ENCODE measurements at places on chromosomes 4 and X.
A peak's percentile ranks its signal among the peaks of the same experiment; 100 is the strongest.

- no peak for DNase-seq
Measured at GRCh38 chrX:49992853-49993252, 70.5 kb downstream of the CLCN5 start.

DNA sequence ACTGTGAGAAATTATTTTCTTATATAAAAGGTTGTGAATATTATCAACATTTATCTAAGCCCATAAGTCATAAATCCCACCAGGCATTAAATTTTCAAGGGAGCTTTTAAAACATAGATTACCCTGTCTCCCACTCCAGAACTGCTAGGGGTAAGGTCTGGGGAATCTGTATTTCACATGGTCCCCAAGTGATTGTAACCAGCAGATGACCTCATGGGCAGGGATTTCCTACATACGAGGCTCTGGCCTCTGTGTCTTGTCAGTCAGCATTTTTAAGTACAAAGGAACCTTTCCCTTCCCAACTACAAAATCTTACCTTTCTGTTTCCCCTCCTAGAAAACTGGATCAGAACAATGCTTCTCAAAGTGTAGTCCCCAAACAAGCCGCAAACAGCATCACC, 188.6 kb downstream of the TSPAN5 start:
- DNase-seq, result no peak

- DNase-seq, result no peak
Measured at GRCh38 chr4:26361297-26361696, 40.5 kb downstream of the RBPJ start.

DNA sequence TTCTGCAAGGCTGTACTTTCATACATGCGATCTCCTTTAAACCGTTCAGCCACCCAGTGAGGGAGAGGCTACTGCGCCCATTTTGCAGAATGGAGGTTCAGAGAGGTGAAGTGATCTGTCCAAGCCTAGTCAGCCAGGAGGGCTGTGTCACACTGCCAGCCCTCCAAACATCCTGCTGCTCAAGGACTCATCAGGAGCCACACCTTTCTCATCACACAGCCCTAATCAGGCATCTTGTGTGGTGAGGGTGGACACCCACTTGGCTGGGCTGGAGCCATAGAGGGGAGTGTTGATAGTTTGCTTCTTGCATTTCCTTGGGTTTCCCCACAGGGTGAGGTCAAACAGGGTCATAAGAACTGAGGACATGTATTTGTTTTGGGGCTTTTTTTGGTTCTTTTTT, 5.4 kb upstream of the CXCR3 start:
- no peak for DNase-seq

DNA sequence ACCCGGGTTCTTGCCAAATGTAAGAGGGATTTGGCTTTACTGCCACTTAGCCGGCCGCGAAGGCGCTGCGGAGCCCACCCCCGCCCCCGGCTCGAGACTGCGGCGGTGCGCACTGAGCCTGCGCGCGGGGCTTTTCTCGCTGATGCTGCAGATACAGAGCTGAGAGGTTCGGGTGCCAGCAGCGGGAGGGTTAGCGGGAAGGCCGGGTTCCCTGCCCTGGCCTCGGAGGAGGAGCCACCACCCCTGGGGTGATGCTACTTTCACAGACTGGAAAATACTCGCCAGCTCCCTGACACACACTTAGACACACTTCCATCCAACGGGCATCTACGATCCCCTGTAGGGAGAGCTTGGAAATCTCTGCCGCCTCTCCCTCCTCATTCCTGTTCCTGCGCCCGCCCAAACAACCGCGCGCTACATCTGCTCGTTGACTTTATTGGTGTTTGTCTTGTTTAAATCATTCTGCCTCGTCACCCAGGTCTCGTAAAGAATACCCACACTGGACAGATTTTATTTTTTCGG, 2.1 kb upstream of the PCDH7 start:
- DNase-seq, result no peak

GRCh38 chr4:102141842-102142241, 203.4 kb downstream of the SLC39A8 start:
- DNase-seq, result no peak

GRCh38 chr4:109332926-109333464, 30.5 kb upstream of the COL25A1 start:
- DNase-seq, result no peak

GRCh38 chr4:156569535-156569934, 402.1 kb downstream of the PDGFC start:
- no peak for DNase-seq

- DNase-seq, result no peak
Measured at GRCh38 chrX:100673397-100673953, 29.5 kb downstream of the SRPX2 start.

DNA sequence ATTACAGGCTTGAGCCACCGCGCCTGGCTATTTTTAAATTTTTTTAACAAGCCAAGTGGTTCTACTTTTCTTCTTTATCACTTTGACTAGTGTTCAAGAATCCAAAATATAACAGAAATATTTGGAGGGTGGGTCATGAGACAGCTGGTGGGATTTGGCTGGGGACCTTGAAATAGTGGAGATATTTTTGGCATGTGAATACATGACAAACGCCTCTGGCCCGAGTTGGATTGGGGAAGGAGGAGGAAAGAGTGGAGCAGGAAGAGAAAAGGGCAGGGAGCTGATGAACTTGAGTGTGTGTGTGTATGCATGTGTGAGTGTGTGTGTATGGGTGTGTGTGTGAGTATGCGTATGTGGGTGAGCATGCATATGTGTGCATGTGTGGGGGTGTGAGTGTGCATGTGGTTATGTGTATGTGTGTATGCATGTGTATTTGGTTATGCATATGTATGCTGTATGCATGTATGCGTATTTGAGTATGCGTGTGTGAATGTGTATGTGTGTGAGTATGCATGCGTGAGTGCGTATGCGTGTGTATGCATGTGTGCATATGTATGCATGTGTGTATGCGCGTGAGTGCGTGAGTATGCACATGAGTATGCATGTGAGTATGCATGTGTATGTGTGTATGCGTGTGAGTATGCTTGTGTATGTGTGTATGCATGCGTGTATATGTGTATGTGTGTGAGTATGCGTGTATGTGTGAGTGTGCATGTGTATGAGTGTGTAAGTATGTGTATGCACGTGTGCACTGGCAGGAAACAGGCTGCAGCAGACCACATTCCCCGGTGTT, 49.6 kb downstream of the JADE1 start:
- DNase-seq, result no peak

DNA sequence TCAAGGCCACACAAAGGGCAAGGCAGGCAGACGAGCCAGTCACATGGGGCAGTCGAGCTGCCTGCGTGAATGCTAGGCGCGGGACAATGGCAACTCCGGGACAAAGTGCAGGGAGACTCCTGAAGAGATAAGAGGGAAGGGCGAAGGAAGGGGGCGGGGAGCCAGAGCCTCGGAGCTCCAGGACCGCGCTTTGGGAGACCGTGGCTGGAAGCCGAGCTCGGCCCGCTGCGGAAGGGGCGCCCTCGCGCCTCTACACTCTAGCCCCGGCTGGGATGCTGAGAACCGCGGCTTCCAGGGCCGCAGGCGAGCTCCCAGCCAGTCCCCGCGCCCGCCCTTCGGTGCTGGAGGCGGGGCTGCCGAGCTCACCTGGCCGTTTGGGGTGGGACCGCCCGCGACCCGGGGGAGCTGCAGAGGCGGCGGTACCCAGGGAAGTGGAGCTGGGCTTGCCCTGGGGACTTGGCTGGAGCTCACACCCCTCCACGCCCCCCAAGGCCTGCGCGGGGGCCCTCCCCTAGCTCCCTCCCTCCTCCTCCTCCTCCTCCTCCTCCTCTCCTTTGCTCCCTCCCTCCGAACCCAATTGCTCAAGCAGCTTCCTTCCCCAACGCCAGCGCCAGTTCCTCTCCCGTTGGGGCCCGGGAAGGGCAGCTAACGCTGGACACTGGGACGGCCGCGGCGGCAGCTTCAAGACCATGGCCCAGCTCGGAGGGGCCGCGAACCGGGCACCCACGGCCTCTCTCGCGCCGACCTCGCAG, at the start of gene SOWAHD:
Gene SOWAHD, plus strand, starts transcription at position 610 of the 752 bp plus-strand sequence. Its CDS starts 80 bp downstream, at position 690.
- no peak for DNase-seq

GRCh38 chr4:101200561-101200960, 146.8 kb downstream of the PPP3CA start:
- no peak for DNase-seq

GRCh38 chrX:152900937-152901445, 3.1 kb downstream of the ZNF185 start:
- DNase-seq, result no peak

GRCh38 chr4:6109842-6110560, 90.3 kb downstream of the JAKMIP1 start:
- DNase-seq, result no peak

- no peak for DNase-seq
Measured at GRCh38 chr4:22674700-22675099, 18.0 kb upstream of the GBA3 start.

DNA sequence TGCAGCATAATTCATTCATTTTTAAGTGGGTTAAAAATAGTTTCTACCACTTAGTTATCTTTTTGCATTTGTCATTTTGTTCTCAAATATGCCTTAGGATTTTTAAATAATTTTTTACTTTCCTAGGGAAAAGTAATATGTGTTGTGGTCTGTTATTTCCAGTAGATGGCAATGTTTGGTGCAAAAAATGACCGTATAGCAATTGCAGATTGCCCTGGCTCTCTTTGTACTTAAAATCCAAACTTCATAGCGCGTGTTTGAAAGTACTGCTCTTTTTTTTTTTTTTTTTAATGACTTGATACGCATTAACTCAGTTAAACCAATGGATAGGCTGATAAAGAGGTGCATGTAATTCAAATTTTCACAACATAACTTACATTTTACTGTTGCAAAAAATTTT, 74.4 kb upstream of the RBMX start:
- DNase-seq, result no peak

DNA sequence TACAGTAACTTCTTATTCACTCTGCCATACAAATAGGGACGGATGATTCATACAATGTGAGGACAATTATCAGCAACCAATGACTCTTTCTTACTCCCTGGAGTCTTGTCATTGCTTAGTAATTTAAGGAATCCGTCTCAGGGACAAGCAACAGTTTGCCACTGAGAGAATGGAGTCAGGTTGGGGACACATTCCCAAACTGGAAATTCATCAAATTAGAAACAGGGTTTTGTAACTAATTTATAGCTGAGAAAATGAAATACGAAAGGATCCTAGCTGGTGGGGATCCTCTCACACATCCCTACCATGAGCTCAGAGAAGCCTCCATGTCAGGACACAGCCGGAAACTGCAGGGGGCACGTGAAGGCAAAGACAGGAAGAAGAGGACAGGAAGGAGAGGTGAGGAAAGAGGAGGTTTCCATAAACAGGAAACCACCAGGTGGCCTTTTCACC, 50.4 kb upstream of the KDR start:
- DNase-seq, result no peak

DNA sequence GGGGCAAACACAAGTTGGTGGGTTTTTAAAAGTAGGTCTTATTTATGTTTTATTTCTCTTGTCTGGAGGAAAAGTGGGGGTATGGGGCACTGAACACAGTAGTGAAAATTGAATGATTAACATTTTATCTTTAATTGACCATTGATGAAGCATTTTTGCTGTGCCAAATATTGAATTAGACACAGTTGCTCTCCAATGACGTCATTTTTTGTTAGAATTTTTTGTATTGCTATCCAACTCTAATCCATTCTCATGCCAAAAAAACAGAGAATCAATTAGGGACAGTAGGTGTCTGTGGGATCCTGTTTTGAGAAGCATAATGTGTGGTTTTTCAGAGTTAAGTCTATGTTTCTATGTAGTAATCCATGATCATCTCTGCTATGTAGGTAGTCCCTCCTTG, 1032.8 kb downstream of the STPG2 start:
- DNase-seq, result no peak

DNA sequence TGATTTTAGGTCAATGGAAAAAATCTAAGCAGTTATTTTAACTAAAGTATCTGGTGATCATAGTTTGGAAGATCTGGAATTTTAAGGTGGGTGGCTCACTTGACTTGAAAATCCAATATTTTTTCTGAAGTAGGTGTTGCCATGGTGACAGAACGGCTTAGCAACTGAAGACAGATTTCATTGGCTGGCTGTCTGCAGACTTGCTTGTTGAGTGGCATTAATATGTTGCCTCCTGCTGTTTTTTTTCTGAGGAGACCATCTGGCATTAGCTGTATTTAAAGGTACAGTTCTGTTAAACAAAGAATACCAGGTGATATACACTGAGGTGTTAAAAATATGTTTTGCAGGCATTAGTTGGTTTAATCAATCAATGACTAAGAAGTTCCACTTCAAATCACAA, 19.8 kb downstream of the CPE start:
- DNase-seq, result no peak

DNA sequence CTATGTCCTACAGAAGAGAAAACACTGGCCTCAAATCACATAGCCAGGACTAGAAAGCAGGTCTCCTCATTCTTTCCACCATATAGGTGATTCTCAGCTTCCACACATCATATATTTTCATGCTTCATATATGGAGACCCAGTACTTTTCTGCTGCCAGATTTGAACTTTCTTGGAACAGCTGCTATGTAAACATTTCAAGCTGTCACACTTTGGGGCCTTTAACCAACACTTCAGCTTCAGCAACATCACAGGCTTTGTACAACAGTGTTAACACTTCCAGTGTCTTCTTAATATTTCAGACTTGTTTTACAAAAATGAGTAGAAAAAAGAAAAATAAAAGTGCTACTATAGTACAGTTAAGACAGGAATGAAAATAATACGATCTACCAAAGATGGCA, 12.6 kb downstream of the SH3RF1 start:
- no peak for DNase-seq

DNA sequence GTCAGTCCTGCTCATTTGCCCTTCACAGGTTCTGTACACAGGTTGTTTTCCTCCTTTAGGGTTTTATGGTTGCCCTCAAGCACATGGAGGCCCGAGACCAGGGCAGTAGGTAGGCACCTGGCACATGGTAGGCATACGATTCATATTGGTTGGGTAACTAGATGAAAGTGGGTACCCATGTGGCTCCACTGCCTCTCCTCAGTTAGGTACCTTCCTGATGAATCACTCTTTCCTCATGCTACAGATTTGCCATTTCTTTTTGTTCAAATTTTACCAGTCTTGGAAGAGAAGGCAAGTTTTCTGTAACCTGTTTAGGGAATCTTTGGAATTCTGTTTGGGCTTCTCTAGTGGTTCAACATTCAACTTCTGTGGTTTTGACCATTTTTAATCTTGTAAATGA, 121.3 kb downstream of the FHIP1A start:
- no peak for DNase-seq

- peak; percentile 25 for DNase-seq
Measured at GRCh38 chr4:140152751-140153418, 1.1 kb downstream of the MAML3 start.

- no peak for DNase-seq
Measured at GRCh38 chrX:12548341-12548740, 242.9 kb upstream of the PRPS2 start.

DNA sequence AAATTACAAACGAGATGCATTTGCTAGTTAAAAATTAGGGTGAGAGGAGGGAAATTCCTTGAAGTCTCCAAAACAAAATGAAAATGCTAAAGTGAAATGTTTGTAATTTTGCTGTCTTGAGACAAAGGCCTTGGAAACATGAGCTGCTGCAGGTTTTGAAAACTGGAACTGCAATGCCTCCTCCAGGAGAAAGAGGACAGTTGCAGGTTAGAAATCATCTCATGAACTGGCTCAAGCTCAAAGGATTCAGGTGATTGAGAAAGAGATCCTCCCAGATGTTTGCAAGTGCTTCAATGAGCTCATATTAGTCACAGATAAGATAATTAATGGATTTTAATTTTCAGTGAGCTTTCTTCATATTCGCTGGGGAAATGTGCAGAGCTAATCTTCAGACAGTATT, 32.4 kb downstream of the SMPX start:
- no peak for DNase-seq
